ENCODE measurements at places on chromosomes 16 and 17.

GRCh38 chr17:65609286-65609685 lies 47.8 kb upstream of the AXIN2 start:
- DNase-seq = no peak

DNA sequence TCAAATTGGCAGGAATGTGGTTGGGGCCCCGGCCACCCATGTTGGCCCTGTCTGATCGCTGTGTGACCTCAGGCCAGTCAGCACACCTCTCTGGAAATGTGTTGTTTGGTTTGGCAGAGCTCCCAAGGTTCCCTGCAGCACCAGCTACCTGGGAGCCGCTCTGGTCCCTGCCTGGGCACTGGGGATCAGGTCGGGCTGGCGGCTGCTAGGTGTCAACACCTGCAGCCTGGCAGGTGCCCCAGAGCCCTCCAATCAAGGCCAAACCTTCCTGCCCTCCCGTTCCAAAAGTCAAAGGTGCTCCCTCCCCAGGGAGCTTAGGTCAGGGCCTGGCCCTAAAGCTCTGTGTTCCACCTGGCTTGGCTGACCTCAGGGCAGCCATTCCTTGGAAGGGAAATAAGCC lies 55.9 kb downstream of the ZDHHC7 start:
- no peak for DNase-seq

GRCh38 chr17:34151102-34151501 lies 104.0 kb upstream of the CCL2 start:
- DNase-seq = peak; percentile 47

- no peak for DNase-seq
These were observed 190.0 kb downstream of the RAB11FIP4 start for GRCh38 chr17:31581491-31581890.

DNA sequence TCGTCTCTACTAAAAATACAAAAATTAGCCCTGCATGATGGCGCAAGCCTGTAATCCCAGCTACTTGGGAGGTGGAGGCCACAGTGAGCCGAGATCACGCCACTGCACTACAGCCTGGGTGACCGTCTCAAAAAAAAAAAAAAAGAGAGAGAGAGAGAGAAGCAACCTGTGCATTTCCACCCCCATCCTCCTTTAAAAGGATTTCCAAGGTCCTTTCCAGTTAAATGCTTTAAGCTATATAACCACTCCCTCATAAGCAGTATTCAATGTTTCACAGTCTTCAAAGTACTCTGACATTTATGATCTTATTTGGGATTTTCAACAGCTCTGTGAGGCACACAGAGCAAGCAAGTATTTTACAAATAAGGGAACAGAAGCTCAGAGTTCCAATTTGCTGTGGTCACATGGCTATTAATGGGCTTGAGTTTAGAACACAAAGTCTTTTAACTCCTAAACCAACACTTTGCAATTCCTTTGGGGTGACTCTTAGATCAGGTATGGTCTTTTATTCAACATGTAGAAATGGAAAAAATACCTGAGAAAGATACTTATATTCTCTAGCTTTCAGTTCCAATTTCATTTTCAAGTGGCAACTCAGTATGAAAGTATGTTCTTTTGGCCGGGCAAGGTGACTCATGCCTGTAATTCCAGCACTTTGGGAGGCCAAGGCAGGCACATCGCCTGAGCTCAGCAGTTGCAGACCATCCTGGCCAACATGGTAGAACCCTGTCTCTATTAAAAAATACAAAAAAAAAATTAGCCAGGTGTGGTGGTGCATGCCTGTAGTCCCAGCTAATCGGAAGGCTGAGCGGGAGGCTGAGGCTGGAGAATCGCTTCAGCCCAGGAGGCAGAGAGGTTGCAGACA lies 31.3 kb downstream of the SPOP start:
- no peak for DNase-seq

- DNase-seq = no peak
These were observed 6.6 kb upstream of the EFCAB13 start for GRCh38 chr17:47317119-47317518.

DNA sequence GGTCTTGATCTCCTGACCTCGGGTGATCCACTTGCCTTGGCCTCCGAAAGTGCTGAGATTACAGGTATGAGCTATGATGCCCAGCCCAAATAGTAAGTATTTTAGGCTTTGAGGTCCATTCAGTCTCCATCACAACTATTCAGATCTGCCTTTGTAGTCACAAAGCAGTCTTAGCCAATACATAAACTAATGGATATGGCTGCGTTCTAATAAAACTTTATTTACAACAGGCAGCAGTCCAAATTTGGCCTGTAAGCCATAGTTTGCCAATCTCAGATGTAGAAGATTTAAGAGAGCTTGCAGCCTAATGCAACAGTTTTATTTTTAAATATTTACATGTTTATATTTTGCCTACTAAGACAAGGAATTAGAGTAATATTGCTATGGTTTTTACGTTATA lies 111.7 kb downstream of the YPEL2 start:
- no peak for DNase-seq

GRCh38 chr17:18280766-18281371 lies 20.4 kb downstream of the MIEF2 start:
- DNase-seq = no peak

GRCh38 chr17:49575679-49576087 lies at the start of gene NXPH3:
Gene NXPH3, plus strand, starts transcription at chr17:49575871. Its CDS starts 349 bp downstream, at chr17:49576220.
- peak; percentile 82 for DNase-seq

- no peak for DNase-seq
These were observed 2.0 kb upstream of the CCL2 start for GRCh38 chr17:34253139-34253525.

- DNase-seq = no peak
These were observed 5.4 kb upstream of the STAT5B start for GRCh38 chr17:42281571-42282096.

DNA sequence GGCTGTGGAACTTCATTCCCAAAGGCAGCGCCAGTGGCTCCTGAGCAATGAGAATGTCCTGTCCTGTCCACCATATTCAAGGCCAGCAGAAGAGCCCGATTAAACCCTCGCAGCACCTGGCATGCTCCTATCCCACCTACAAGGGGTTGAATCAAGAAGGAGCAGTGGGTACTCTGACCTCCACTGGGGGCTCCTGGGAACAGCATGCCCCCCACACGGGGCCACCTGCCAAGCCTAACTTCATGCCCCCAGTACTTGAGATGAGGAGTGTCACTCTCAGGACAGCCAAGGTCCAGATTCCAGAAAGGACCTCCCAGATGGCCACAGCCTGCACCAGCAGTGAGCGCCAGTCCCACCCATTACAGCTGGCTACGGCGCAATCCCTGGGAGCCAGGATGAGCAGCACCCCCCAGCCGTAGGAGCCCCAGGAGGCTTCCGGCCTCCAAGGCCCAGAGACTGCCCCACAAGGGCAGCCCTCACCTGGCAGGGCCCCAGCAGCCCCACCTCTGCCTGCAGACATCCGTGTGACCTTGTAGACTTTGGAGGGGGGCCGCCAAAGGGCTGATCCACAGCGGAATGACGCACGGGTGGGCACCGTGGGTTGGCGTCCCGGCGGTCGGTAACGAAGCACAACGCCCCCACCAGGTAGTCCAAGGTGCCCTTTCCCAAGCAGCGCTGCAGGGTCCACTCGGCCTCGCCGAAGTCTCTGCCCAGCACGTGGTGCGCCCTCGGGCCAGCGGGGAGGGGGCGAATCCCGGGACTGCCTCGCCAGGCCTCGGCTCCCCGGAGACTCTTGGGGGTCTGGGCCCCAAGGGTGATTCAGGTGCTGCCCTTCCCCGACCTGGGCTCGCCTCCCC lies 1.0 kb upstream of the MPDU1 start:
- no peak for DNase-seq

- DNase-seq = no peak
These were observed 32.7 kb upstream of the AXIN2 start for GRCh38 chr17:65593855-65594845.

DNA sequence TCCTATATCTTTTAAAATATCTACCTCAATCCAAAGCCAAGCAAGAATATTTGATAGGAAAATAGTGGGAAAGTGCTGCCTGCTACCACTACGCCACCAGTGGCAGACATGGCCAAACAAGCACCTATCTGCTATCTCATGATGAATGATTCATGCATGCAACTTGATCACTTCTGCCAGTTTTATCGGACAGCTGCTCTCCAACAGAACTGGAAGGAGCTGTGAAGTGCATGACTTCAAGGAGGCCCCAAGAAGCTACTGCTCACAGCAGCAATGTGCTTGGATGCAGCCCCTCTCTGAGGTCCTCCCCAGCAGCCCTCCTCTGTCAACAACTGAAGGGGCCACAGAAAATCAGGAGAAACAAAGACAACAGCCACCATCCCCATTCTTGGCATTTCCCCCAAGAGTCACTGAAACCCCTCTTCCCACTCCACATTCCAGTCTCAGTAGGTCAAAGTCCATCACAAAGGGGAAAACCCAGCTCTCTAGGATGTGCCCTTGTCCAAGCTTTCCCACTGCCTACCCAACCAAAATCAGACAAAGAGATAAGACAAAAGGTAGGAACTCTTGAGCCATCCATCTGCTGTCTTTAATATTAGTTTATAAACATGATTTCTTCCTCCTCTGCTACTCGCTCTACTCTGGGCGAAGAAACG lies 215.3 kb downstream of the C16orf78 start:
- no peak for DNase-seq

DNA sequence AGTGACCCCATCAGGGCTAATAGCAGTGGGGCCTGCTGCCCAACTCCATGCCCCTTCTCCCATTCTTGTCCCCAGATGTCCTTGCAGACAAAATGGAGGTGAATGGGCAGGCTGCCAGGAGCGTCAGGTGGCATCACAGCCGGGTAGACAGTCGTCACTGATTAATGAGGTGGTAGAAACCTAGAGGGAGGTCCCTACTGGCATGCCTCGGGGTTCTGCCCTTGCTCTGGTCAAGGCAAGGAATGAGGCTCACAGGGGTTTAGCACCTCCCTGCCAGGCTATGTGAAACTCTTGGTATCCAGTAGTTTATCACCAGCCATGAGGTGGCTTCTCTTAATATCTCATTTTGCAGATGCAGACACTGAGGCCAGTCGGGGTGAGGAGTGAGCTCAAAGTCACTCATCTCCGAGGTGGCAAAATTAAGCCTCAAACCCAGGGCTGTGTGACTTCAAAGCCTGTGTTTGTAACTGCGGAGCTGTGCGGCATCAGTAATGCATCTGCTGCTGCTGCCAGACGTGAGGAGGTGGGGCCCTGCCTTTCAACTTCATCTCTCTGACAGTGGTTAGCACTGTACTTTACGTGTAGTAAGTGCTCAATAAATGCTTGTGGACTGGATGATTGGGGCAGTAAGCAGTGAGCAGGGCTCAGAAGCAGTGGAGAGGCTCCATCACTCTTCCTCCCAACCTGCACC lies 21.3 kb downstream of the RAI1 start:
- DNase-seq = no peak

DNA sequence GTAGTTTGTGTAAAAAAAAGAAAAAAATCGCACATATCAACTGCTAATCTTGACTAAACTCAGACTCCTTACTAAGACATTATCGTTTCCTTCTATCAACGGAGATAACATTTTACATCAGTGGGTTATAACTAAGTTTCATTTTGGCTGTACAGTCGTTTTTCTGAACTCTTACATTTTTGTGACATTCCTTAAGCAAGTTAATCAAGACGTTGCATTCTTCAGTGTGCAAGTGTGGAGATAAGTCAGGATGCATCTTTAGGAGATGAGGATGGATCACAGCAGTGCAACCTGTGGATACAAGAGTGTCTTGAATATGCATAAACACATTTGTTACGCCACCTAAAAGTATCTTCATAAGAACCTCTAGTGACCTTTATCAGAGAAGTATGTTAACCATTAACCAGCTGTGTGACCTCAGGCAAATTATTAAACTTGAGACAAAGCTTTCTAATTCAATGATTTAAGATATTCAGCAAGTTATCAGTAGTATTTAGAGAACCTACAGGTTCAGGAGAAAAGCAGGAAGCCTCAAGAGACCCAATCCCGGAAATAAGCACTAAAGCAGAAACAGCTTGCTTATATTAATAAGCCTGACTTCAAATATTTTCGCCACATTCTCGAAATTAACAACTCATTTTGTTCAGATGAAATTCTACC lies 9.4 kb downstream of the CMC2 start:
- DNase-seq = no peak

GRCh38 chr17:61209106-61209439 lies 190.6 kb upstream of the TBX2 start:
- DNase-seq = no peak

- DNase-seq = no peak
These were observed 77.3 kb downstream of the RPTOR start for GRCh38 chr17:80621997-80622357.

Data from HAP-1 (cell line).